ENCODE measurements at places on chromosomes 1 and 21.

DNA sequence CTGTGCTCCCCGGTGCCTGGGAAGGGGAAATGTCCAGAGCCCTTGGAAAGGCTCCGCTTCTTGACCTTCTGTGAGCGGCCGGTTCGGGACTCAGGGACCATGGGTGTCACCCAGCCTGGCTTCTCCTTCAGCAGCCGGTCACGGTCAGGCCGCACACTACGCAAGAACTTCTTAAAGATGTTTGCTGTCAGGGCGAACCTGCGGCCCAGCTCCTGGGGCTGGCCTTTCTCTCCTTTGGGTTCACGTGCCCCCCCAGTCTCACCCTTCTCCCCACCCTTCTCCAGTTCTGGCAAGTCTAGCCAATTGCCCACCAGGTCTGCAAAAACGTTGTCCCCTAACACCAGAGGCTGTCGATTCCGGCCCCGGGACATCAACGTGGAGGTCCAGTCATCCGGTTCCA is 12.1 kb downstream of the INKA2 start:
- DNase-seq: no peak

DNA sequence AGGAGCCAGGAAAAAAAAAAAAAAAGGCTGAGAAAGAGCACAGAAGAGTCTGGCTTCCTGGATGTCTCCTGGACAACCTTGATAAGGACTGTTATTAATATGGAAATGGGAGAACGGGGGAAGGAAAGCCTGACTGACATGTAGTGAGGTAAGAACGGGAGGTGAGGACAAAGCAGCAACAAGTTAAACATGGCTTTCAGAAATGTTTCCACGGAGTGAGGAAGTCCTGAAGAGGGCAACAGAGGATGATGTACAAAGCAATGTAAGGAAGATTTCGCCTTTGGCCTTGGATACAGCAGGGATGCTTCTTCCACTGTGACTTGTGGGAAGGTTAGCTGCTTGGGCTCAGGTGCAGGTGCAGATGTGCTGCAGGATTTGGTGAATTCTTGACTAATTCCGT is 11.9 kb upstream of the NIBAN1 start:
- DNase-seq: no peak

DNA sequence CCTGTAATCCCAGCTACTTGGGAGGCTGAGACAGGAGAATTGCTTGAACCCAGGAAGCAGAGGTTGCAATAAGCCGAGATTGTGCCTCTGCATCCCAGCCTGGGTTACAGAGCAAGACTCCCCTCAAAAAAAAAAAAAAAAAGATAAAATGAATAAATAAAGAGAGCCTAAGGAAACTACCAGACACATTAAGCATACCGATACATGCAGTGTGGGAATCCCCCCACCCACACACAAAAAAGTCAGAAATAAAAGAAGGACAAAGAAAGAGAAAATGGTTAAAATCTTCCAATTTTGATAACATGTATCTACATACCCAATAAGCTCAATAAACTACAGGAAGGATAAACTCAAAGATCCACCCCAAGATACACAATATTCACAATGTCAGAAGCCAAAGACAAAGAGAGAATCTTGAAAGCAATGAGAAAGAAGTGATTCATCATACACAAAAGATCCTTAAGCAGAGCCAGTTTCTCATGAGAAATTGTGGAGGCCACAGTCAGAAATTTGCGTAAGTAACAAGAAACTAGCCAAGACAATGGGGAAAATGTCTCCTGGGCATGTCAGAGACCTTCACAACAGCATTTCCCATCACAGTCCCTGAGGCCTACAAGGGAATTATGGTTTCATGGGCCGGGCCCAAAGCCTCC is 1197.0 kb downstream of the AMY1C start:
- no peak for DNase-seq

- DNase-seq: no peak
Observed at GRCh38 chr1:52191395-52191965, 49.6 kb downstream of the ZFYVE9 start.

- no peak for DNase-seq
Observed at GRCh38 chr1:29575826-29576225, 339.5 kb downstream of the PTPRU start.

GRCh38 chr1:183956559-183957188 is 80.9 kb downstream of the COLGALT2 start:
- peak; percentile 40 for DNase-seq

GRCh38 chr1:193479187-193479586 is 292.8 kb upstream of the B3GALT2 start:
- DNase-seq: no peak

DNA sequence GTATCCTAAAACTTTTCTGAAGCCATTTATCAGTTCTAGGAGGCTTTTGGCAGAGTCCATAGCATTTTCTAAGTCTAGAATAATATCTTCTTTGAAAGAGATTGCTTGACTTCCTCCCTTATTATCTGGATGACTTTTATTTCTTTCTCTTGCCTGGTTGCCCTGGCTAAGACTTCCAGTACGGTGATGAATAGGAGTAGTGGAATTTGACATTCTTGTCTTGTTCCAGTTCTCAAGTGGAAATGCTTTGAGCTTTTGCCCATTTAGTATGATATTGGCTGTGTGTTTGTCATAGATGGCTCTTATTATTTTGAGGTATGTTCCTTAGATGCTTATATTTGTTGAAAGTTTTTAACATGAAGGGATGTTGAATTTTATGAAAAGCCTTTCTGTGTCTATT is 1647.9 kb downstream of the PLA2G4A start:
- no peak for DNase-seq

DNA sequence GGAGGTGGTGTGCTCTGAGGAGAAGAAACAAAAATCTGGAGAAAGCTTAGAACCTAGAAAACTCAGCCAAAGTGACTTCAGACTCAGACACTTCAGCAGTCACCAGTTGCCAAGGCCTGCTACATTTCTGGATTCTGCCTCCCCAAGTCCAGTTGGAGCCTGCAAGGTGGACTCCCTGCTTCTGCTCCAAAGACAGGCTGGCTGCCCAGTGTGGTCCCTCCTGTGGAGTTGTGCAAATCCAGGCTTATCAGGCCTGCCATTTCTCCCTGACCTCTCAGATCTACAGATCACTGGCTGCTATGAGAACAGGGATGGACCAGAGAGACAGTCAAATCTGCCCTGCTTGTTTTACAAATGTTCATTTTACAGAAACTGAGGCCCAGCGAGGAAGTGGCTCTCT is 9.9 kb downstream of the CACHD1 start:
- DNase-seq: no peak

DNA sequence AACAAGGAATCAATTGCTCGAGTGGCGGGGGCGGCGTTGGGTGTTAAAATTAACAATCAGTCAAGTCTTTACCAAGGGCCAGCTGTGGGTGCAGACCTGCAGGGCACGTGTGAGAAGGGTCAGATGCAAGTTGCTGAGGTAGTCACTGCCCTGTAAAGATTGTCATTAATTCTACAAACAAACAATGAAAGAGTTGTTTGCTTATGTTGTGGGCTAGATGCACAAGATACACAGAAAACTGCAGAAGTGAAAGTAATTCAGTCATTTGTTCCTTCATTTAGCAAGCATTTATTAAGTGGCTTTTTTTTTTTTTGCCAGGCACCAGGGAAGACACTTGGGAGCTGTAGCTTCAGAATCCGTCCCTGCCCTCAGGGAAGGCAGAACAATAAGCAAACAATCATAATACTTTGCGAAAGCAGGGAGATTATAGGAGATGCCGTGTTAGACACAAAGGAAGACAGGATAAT is 79.5 kb downstream of the NR5A2 start:
- DNase-seq: no peak

DNA sequence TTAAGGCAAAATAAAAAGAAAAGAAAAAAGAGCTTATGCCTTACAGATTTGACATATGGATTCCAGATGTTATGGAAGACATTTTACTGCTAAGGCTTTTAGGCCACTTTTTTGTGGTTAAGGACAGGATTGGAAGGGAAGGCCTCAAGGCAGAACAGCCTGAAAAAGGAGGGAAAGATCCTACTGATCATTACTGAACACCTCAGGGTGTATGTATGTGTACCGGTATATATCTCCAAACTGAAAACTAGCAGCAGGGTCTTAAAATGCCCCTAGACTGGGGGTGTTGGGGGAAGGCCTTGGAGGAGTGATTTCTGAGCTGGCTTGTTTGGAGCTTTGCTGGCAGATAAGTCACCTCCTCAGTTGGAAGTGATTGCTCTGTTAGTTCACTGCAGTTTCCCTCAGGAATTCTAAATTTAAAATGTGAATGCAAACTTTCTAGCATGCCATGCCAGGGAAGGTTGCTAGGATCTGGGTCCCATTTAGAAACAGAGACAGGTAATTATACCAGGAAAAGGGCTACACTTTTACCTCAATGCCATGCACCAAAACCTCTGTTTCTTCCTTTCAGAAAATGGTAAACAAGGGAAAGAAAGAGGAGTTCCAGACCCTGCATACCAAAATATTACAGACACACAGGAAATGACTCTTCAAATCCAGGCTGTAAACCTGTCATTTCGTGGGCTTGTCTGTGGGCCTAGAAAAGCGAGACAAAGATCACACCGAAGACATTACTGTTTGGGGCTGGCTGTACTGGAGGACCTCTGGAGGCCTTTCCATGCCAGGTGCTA is 15.0 kb downstream of the C1orf52 start:
- DNase-seq: no peak

DNA sequence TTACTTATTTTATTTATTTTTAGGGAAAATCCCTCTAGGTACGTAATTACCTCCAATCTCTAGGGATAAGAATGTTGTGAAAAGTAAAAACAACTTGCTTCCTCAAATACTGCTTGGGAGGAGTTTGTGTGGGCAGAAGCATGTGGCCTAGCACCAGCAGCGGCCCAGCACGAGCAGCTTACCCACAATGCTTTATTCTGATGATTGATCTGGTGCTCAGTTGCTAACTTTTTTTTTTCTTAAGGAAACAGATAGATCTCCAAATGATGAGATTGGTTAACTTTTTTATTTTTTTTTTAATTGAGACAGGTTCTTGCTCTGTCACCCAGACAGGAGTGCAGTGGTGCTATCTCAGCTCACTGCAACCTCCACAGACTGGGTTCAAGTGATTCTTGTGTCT is 4.2 kb downstream of the CLIC6 start:
- DNase-seq: no peak

DNA sequence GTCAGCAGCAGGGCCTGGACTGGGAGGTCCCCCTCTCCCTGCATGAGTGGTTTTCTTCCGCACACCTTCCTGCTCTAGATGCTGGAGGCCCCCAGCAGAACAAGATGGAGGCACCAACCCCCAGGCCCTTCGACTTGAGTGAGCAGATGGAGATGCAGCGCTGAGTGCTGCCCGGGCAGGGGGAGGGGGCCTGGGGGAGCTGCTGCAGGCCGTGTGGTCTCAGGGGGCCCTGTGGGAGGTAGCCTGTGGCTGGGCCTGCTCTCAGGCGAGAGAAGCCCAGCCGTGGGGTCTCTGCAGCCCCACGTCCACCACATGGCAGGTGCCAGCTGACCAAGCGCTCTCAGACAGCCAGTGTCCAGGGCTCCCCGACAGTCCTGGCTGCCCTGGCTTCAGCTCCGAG is 1.2 kb upstream of the FAAP20 start:
- DNase-seq: no peak

DNA sequence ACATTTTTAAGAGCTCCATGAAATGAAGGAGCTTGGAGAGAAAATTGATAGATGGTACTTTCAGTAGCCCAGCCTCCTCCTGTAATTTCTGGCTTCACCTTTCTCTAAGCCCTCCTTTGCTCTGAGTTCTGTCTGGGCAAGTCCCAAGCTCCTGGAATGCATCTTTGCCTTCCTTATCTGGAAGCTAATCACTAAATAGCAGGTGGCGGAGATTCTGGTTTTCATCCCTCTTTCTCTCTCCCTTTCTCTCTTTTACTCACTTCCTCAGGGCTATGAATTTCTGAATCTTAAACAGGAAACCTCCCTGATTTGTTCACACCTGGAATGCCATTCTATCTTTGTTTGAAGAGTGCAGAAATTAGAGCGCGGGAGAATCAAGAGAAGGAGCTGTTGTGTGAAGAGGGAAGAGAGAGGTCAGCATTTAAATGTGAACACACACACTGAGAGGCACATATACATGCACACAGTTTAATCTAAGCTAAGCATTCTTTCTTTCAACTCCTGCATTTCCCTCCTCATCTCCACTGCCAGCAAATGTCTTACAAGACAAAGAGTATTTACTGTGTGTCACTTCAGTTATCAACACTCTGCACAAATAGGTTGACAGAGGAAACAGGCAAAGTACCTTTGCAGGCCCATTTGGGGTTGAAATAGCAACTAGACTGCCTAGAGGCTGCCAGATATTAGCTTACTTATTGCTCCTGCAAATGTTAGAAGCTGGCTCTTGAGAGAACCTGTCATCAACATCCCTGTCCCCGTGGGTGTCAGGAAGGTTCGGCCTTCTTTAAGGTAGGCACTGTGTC is 199.4 kb upstream of the CAMK1G start:
- no peak for DNase-seq

DNA sequence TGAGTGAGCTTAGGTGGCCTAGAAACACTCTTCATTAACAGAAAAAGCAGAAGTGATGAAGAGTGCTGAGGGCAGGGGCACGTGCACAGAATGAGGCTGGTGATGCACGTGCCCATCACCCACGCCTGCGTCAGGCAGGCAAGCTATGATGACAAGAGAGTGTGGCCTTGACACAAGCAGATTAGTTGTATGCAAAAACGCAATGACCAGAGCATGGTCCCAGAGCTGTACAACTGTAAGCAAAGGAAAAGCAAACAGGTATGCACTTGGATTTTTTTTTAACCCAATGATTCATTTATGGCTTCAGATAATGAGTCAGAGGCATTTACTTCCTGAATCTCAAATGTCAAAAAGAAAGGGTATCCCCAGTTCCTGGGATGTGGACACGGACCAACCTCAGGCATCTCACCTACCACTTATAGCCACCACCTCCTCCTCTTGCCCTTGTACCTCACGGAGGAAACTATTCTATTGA is 9.1 kb upstream of the TMEM61 start:
- DNase-seq: no peak

- DNase-seq: no peak
Observed at GRCh38 chr1:206949641-206950040, 3.4 kb upstream of the PIGR start.

DNA sequence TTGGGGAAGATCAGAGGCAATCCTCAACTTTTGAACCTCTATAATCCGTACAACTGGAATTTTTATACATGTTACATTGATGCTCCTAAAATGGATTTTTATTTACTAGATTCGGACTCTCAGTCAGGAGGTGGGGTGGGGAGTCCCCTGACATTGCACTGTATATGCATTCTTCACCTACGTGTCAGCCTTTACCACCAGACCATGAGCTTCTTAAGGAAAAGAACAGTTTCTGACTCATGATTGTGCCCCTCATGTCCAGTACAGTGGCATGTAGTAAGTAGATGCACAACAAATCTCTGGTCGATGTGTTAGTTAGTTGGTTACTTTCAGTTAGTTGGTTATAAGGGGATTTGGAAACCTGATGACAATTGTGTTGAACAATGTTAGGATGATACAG is 15.4 kb downstream of the LPAR3 start:
- no peak for DNase-seq

DNA sequence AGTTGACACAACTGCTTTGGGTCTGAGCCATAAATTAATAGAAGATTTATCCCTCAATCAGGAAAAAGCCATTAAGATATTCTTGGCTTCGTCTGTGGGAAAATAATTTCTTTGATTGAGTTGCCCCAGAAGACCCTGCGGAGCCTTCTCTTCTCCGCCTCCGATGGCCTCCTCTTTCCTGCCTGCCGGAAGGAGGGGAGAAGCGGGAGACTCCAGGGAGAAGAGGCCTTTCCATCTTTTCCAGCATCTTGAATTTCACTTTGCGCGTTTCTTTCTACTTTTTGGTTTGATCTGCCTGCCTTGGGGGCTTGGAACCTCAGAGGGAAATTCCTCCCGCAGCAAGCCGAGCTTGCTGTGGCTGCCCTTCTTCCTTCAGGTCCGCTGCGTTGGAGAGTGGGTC is 16.8 kb downstream of the HLX start:
- no peak for DNase-seq
